ENCODE measurements at places on chromosomes 12 and 14.
A peak's percentile ranks its signal among the peaks of the same experiment; 100 is the strongest.

DNA sequence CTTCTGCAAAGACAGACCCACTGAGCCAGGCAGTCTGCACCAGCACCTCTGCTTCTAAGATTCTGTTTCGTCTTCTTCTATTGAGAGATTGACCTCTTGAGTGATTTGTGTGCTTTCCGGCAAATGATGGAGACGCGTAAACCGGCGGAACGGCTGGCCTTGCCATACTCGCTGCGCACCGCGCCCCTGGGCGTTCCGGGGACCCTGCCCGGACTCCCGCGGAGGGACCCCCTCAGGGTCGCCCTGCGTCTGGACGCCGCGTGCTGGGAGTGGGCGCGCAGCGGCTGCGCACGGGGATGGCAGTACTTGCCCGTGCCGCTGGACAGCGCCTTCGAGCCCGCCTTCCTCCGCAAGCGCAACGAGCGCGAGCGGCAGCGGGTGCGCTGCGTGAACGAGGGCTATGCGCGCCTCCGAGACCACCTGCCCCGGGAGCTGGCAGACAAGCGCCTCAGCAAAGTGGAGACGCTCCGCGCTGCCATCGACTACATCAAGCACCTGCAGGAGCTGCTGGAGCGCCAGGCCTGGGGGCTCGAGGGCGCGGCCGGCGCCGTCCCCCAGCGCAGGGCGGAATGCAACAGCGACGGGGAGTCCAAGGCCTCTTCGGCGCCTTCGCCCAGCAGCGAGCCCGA, 703 bp downstream of the ASCL4 start:
- no peak overlapping the region for H3K4me3 ChIP-seq
- H3K4me1 ChIP-seq = peaks cover 5% of the 10 kb centered on the region
- no peaks in the 10 kb centered on the region for H3K36me3 ChIP-seq
- no peak for DNase-seq

DNA sequence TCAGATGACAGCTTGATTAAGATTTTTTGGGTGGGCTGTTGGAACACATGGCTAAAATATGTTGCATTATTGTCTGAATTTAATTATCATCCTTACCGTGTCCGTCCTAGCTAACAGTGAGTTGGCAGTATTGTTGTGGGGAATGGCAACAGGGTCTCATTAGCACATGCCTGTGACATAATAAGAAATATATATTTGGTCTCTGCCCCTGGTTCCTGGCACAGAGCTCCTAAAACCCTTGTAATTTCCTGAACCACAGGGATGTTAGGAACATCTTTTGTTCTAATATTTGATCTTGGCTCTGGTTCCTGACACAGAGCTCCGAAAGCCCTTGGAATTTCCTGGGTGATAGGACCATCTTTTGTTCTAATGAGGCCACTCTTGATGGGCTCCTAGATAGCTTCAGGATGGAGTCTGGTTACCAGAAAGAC, 76.0 kb downstream of the SYNE2 start:
- no peak overlapping the region for H3K27ac ChIP-seq
- no peaks in the 10 kb centered on the region for H3K27me3 ChIP-seq
- H3K4me3 ChIP-seq = no peak overlapping the region
- no peaks in the 10 kb centered on the region for H3K36me3 ChIP-seq
- peaks cover 1% of the 10 kb centered on the region for H3K4me1 ChIP-seq

DNA sequence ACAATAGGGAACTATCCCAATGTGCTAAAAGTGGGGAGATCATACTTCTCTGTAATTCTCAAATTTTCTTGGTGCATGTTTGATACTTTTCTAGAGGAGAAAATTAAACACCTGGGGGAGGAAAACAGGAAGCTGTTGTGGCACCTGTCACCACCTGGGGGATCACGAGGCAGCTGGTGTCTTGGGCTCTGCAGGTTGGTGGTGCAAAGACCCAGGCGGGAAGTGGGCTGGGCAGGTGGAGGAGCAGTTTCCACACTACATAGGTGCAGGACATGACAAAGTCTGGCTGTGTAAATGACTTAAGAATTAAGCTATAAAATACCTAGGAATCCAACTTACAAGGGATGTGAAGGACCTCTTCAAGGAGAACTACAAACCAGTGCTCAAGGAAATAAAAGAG, 23.2 kb downstream of the PEX5 start:
- H3K27ac ChIP-seq = no peak overlapping the region
- H3K4me3 ChIP-seq = no peak overlapping the region
- no peaks in the 10 kb centered on the region for H3K27me3 ChIP-seq
- no peak for DNase-seq

GRCh38 chr12:115660211-115660805, 617.2 kb downstream of the MED13L start:
- H3K27me3 ChIP-seq = no peaks in the 10 kb centered on the region
- H3K4me1 ChIP-seq = no peaks in the 10 kb centered on the region
- H3K36me3 ChIP-seq = no peaks in the 10 kb centered on the region
- H3K27ac ChIP-seq = no peak overlapping the region

DNA sequence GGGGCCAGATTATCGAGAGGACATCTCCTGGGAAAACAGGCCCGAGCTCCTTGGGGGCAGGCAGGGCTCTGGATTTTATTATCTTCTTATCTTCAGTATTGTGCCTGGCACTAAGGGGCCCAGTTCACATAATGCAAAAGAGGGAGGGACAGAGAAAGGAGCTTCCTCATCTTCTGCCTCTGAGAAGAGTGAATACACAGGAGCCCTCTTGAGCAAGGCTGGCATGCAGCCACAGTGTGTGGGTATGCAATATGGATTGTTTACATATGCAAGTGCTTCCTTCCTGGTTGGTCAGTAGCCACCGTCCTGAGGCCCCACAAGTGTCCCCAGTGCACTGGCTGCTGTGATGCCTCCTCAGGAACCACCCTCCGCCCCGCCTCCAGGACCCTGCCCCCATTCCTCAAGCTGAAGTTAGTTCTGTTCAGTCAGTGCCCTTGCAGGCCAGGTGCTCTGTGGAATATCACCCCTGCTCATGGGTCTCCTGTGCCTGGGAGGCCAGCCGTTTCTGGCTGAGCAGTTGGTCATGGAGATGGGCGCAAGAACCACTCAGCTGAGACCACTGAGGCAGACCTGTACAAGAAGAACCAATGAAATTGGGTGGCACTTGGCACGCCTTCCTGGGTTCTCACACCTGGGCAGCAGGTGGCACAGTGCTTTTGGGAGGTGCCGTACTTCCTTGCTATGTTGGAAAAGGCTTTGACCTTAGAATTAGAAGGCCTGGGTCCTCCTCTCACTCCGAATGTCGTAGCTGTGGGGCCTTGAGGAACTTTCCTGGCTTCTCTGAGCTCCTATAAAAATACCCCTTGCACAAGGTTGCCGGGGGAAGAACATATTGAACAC, 35.1 kb upstream of the ACTN1 start:
- H3K27ac ChIP-seq = no peak overlapping the region
- no peak overlapping the region for H3K4me3 ChIP-seq
- H3K27me3 ChIP-seq = no peaks in the 10 kb centered on the region
- no peaks in the 10 kb centered on the region for H3K36me3 ChIP-seq

DNA sequence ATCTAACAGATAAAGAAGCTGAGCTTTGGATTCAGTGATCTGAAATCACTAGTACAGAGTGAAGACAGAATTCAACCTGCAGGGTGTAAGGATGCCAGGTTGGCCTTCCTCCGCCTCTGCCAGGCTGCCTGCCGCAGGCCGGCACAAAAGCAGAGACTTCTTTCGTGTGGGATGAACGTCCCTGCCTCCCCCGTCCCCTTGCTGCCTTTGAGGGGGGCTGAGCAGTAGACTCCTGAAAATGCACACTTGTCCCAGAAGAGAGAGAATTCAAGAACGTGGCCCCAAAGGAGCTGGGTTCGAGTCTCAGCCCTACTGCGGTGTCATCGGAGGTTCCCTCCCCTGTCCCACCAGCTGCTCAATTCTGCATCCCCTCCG, 154.3 kb downstream of the BCL11B start:
- no peaks in the 10 kb centered on the region for H3K36me3 ChIP-seq
- H3K4me3 ChIP-seq = no peak overlapping the region
- H3K27ac ChIP-seq = no peak overlapping the region
- no peaks in the 10 kb centered on the region for H3K4me1 ChIP-seq
- H3K27me3 ChIP-seq = peaks cover 52% of the 10 kb centered on the region
- no peak for DNase-seq

- peaks cover 7% of the 10 kb centered on the region for H3K4me1 ChIP-seq
- peak overlapping the region; percentile 99 for H3K27ac ChIP-seq
- no peak overlapping the region for H3K4me3 ChIP-seq
- H3K27me3 ChIP-seq = no peaks in the 10 kb centered on the region
Observed at GRCh38 chr12:58365087-58365390, 423.7 kb downstream of the ATP23 start.

DNA sequence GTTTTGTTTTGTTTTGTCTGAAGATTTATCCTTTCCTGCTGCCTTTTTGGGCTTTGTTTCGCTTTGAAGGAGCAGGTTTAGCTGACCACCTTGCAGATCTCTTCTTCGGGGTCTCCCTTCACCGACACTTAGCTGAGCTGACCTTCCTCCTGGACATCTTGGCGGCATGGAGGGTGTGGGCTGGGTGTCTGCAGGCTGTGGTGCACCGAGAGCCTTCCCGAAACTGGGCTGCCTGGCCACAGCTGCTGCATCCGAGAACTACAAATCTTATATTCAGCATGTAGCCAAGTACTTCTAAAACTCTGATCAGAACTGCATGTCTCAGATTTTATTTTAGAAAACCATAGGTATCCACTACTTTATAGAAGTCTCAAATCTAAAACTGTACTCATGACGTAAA, 84.9 kb downstream of the PPFIBP1 start:
- peaks cover 8% of the 10 kb centered on the region for H3K4me1 ChIP-seq
- H3K4me3 ChIP-seq = no peak overlapping the region
- H3K36me3 ChIP-seq = no peaks in the 10 kb centered on the region

- H3K36me3 ChIP-seq = peaks cover 31% of the 10 kb centered on the region
- no peak overlapping the region for H3K4me3 ChIP-seq
- DNase-seq = no peak
- H3K27ac ChIP-seq = no peak overlapping the region
Observed at GRCh38 chr12:94326234-94326633, 133.4 kb downstream of the CEP83 start.

DNA sequence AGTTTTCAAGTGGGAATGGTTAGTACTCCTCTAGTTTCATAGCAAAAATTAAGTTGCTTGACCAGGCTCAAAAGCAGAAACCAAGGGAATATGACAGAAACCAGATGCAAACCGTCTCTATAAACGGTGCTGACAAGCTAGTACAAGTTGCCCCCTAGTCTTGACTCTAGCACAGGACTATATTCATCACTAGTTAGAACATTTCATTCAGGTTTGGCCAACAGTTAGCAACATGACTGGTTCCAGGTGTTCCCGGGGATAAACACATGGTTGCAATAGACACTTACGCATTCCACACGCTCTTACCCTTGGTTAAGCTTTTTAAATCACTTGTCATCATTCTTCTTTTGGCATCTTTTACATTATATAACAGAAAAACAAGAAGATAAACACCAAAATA, 103.6 kb downstream of the SCFD1 start:
- no peaks in the 10 kb centered on the region for H3K27me3 ChIP-seq
- H3K27ac ChIP-seq = no peak overlapping the region
- no peaks in the 10 kb centered on the region for H3K4me1 ChIP-seq

- H3K4me3 ChIP-seq = no peak overlapping the region
- H3K27ac ChIP-seq = no peak overlapping the region
- no peak for DNase-seq
- H3K4me1 ChIP-seq = peaks cover 19% of the 10 kb centered on the region
Observed at GRCh38 chr12:52122540-52122871, 43.0 kb downstream of the SMIM41 start.

DNA sequence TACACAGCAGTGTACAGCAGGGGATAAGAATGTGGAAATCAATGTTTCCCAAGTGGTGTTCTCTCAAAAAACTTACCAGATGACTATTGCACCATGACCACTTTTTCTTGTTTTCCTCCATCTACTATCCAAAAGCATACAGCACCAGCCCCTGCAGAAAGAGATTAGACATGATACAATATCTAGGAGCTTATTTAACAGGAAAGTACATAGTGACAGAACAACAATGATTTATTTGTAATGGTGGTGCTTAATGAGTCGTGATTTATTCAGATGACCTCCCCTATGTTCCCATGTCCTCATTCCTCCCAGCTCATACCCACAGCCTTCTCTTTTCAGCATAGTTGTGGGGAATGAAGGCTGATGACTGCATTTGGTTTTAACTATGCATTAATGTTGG, 413.6 kb downstream of the BTG1 start:
- H3K4me3 ChIP-seq = no peak overlapping the region
- no peaks in the 10 kb centered on the region for H3K36me3 ChIP-seq
- H3K27me3 ChIP-seq = no peaks in the 10 kb centered on the region
- H3K4me1 ChIP-seq = no peaks in the 10 kb centered on the region

- no peaks in the 10 kb centered on the region for H3K36me3 ChIP-seq
- H3K4me3 ChIP-seq = no peak overlapping the region
- H3K4me1 ChIP-seq = no peaks in the 10 kb centered on the region
- H3K27me3 ChIP-seq = peaks cover 6% of the 10 kb centered on the region
- no peak for DNase-seq
Observed at GRCh38 chr12:107244584-107244983, 151.2 kb upstream of the CRY1 start.

GRCh38 chr14:90523544-90523943, 126.7 kb downstream of the CALM1 start:
- peaks cover 43% of the 10 kb centered on the region for H3K27me3 ChIP-seq
- H3K27ac ChIP-seq = no peak overlapping the region
- peak; percentile 35 for DNase-seq
- H3K36me3 ChIP-seq = no peaks in the 10 kb centered on the region
- peaks cover 24% of the 10 kb centered on the region for H3K4me1 ChIP-seq

DNA sequence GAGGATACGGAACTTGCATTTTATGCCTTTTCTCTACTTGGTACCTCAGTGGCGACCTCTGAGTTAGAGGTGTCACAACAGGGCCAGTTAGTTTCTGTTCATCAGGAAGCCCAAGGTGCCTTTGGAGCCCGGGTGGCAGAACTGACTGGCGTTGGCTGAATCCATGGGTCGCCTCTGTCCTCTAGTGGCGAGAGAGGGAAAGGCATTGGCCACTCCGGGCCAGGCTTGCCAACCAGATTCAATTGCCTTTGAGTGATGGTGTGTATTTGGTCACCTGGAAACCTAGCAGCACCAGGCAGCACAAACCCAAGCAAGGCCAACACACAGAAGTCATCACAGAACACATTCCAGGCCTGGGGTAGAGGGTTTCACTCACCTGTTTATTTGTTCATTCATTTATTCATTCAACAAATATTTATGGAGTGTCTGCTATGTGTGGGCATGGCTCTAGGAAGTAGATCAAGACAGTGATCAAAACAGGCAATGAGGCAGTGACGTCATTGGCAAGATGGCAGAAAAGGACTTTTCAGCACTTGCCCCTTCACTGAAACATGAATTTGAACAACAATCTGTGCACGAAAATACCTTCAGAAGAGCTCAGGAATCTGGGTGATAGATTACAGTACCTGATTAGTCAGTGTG, 40.5 kb upstream of the KCNA5 start:
- peak; percentile 24 for DNase-seq
- peaks cover under 1% of the 10 kb centered on the region for H3K4me1 ChIP-seq
- H3K4me3 ChIP-seq = no peak overlapping the region
- H3K36me3 ChIP-seq = no peaks in the 10 kb centered on the region
- H3K27me3 ChIP-seq = peaks cover 16% of the 10 kb centered on the region
- H3K27ac ChIP-seq = no peak overlapping the region

- no peaks in the 10 kb centered on the region for H3K36me3 ChIP-seq
- no peak overlapping the region for H3K27ac ChIP-seq
- H3K27me3 ChIP-seq = no peaks in the 10 kb centered on the region
- no peak for DNase-seq
- no peak overlapping the region for H3K4me3 ChIP-seq
- no peaks in the 10 kb centered on the region for H3K4me1 ChIP-seq
Observed at GRCh38 chr14:28323951-28324741, 442.4 kb upstream of the FOXG1 start.
